ENCODE measurements at places on chromosomes 1 and 21. TPM values are rescaled to one million over a fixed set of nuclear protein-coding genes. Genes with fewer than 3 reads are reported as not detected.

- H3K36me3 ChIP-seq: no peaks in the 10 kb centered on the region
- H3K27me3 ChIP-seq: no peaks in the 10 kb centered on the region
- H3K4me1 ChIP-seq: no peaks in the 10 kb centered on the region
- H3K27ac ChIP-seq: no peak overlapping the region
- DNase-seq: no peak
Observed at GRCh38 chr1:84348759-84349158, 47.3 kb downstream of the SAMD13 start.

Gene OPRD1
- not detected for total RNA-seq

Gene STYXL2
- not detected for total RNA-seq

Gene TMEM125
- not detected for total RNA-seq

Gene PTPRC
- total RNA-seq: 674 TPM

DNA sequence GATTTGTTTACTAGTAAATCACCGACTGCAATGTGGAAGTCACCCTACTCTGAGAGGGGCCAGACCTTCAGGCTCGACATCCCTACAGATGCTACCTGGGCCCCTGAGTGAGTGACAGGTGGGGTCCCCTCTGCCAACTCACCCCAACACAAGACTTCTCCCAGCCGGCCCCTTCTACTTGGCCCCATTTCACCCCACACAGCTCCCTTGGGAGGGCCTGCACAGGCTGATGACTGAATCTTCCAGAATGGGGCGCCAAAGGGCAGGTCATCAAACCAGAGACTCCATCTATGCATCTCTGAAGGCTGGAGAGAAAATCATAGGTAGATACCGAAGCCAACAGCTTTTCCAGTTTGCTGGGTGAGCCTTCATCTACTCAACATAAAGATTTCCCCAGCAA, 9.4 kb upstream of the S100A8 start:
- DNase-seq: no peak
- peaks cover 10% of the 10 kb centered on the region for H3K27me3 ChIP-seq
- H3K4me1 ChIP-seq: no peaks in the 10 kb centered on the region
- no peak overlapping the region for H3K4me3 ChIP-seq
- H3K27ac ChIP-seq: no peak overlapping the region

Gene MPL
- not detected for total RNA-seq

Gene DHDDS
- total RNA-seq: 49.2 TPM

DNA sequence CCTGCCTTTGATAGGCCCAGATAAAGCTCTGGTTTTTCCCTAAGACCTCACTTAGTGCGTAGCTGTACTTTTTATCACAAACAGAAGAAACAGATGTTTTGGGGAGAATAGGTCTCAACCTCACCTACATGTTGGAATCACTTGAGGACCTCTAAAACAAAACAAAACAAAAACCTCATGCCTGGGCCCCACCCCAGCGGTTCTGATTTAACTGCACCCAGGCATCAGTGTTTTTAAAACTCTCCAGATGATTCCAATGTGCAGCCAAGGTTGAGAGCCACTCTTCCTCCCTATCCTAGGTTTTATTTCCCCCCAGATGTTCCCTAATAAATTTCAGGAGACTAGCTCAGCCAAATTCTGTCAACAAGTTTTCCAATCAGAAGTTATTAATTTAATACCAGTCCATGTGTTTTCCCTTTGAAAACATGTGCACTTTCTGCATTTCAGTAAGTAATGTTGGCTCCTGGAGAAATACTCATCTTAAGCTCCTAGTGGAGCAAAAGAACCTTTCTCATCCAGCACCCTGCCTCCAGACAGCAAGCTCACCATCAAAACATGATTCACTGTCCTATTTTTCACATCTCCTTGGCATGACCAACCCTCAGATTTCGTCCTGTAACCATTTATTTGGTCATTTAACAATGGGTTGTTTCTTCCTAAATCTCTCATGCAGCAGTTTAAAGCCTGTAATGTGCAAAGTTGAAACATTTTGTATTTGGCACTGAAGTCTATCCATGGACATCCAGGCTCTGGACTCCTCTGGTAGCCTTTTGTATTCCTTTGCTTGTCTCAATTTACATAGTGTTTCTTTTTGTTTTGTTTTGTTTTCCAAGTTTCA, 27.5 kb downstream of the LRRC8C start:
- peaks cover 83% of the 10 kb centered on the region for H3K4me1 ChIP-seq
- H3K36me3 ChIP-seq: peaks cover 58% of the 10 kb centered on the region
- DNase-seq: no peak
- H3K27me3 ChIP-seq: no peaks in the 10 kb centered on the region

- H3K4me1 ChIP-seq: peaks cover 3% of the 10 kb centered on the region
- no peak overlapping the region for H3K4me3 ChIP-seq
- no peak for DNase-seq
- peaks cover 18% of the 10 kb centered on the region for H3K27me3 ChIP-seq
- no peaks in the 10 kb centered on the region for H3K36me3 ChIP-seq
- H3K27ac ChIP-seq: no peak overlapping the region
Observed at GRCh38 chr1:86429122-86429725, 5.3 kb downstream of the CLCA2 start.

DNA sequence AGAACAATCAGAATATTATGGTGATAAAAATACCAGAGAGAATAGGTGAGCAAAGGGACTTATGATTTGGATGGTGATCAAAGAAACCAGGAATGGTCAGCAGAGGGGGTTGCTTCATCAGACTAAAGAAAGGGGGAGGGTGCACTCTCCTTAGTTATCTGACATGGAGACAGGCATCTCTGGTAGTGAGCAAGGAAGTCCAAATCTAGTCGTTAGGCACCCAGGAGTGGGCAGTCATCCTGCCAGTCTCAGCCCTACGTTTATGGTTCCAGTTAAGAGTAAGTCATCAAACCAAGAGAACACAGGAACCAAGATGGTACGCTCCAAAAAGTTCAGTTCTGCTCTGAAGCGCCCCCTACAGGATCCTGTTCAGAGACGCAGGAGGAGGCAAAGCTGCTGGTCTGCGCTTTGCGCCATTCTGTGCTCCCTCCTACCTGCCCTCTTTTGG, 28.6 kb downstream of the EBNA1BP2 start:
- no peaks in the 10 kb centered on the region for H3K36me3 ChIP-seq
- no peak for DNase-seq
- H3K4me1 ChIP-seq: peaks cover 4% of the 10 kb centered on the region
- peaks cover 64% of the 10 kb centered on the region for H3K27me3 ChIP-seq
- H3K27ac ChIP-seq: no peak overlapping the region

- no peak overlapping the region for H3K4me3 ChIP-seq
- H3K27ac ChIP-seq: no peak overlapping the region
- no peaks in the 10 kb centered on the region for H3K36me3 ChIP-seq
- peaks cover 1% of the 10 kb centered on the region for H3K4me1 ChIP-seq
- no peak for DNase-seq
Observed at GRCh38 chr1:3027611-3028371, 6.5 kb downstream of the ACTRT2 start.

- H3K4me1 ChIP-seq: no peaks in the 10 kb centered on the region
- H3K27me3 ChIP-seq: no peaks in the 10 kb centered on the region
Observed at GRCh38 chr1:80392529-80392928, 1386.0 kb upstream of the ADGRL4 start.

Gene MRPL39
- total RNA-seq: 43.5 TPM

Gene TTC39A
- 0.33 TPM for total RNA-seq

Gene PLEKHN1
- total RNA-seq: 3.3 TPM

Gene RASSF5
- total RNA-seq: 216 TPM

Gene KRTAP13-2
- not detected for total RNA-seq

DNA sequence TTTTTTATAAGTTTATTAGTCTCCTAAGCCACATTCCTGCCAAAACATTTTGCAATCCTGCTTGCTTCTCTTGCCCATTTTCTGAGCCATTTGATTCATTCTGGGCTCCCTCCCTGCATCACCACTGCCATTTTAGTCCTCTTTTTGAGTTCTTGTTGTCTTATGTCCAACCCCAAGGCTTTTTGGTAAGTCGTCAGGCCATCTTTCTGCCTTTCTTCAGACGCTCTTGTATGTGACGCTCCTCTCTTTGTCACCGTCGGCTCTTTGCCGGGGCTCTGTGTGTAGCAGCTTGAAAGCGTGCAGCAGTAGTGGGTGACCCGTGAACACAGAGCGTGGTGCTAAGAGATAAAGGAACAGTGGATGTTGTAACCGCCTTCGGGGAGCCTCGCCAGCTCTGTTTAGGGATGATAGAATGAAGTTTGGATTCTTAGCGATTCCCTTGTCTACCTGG, 14.6 kb downstream of the HUNK start:
- no peak overlapping the region for H3K4me3 ChIP-seq
- no peaks in the 10 kb centered on the region for H3K4me1 ChIP-seq
- H3K27me3 ChIP-seq: no peaks in the 10 kb centered on the region
- no peak overlapping the region for H3K27ac ChIP-seq
- no peaks in the 10 kb centered on the region for H3K36me3 ChIP-seq

Gene SH2D1B
- total RNA-seq: not detected

Gene TCHH
- total RNA-seq: 0.14 TPM

- no peak overlapping the region for H3K4me3 ChIP-seq
- no peaks in the 10 kb centered on the region for H3K36me3 ChIP-seq
- H3K27me3 ChIP-seq: no peaks in the 10 kb centered on the region
- no peak for DNase-seq
- H3K4me1 ChIP-seq: no peaks in the 10 kb centered on the region
Observed at GRCh38 chr1:115229016-115229415, 109.0 kb downstream of the NGF start.

Gene CA6
- 10.1 TPM for total RNA-seq

Gene NBPF4
- total RNA-seq: 0.15 TPM

DNA sequence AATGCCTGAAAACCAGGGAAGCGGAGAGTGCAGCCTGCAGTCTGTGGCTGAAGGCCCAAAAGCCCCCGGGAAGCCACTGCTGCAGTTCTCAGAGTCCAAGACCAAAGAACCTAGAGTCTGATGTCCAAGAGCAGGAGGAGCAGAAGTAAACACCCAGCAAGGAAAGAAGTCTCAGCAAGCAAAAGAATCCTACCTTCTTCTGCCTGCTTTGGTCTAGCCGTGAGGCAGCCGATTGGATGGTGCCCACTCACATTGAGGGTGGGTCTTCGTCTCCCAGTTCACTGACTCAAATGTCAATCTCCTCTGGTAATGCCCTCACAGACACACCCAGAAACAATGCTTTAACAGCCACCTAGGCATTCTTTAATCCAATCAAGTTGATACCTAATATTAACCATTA, 217.5 kb downstream of the PLA2G4A start:
- no peak overlapping the region for H3K4me3 ChIP-seq
- no peaks in the 10 kb centered on the region for H3K27me3 ChIP-seq
- no peaks in the 10 kb centered on the region for H3K4me1 ChIP-seq
- H3K36me3 ChIP-seq: no peaks in the 10 kb centered on the region

- no peak overlapping the region for H3K27ac ChIP-seq
- no peak overlapping the region for H3K4me3 ChIP-seq
- no peak for DNase-seq
- H3K36me3 ChIP-seq: no peaks in the 10 kb centered on the region
- H3K4me1 ChIP-seq: no peaks in the 10 kb centered on the region
Observed at GRCh38 chr1:79599257-79599656, 592.7 kb upstream of the ADGRL4 start.

GRCh38 chr1:246283771-246284410, 223.2 kb downstream of the SMYD3 start:
- no peaks in the 10 kb centered on the region for H3K36me3 ChIP-seq
- H3K4me1 ChIP-seq: no peaks in the 10 kb centered on the region
- DNase-seq: no peak
- H3K4me3 ChIP-seq: no peak overlapping the region
- H3K27me3 ChIP-seq: no peaks in the 10 kb centered on the region

Gene LIN28A
- total RNA-seq: not detected

- DNase-seq: no peak
- H3K27me3 ChIP-seq: peaks cover 17% of the 10 kb centered on the region
- no peak overlapping the region for H3K4me3 ChIP-seq
Observed at GRCh38 chr1:203133970-203134725, 6.6 kb downstream of the ADORA1 start.

DNA sequence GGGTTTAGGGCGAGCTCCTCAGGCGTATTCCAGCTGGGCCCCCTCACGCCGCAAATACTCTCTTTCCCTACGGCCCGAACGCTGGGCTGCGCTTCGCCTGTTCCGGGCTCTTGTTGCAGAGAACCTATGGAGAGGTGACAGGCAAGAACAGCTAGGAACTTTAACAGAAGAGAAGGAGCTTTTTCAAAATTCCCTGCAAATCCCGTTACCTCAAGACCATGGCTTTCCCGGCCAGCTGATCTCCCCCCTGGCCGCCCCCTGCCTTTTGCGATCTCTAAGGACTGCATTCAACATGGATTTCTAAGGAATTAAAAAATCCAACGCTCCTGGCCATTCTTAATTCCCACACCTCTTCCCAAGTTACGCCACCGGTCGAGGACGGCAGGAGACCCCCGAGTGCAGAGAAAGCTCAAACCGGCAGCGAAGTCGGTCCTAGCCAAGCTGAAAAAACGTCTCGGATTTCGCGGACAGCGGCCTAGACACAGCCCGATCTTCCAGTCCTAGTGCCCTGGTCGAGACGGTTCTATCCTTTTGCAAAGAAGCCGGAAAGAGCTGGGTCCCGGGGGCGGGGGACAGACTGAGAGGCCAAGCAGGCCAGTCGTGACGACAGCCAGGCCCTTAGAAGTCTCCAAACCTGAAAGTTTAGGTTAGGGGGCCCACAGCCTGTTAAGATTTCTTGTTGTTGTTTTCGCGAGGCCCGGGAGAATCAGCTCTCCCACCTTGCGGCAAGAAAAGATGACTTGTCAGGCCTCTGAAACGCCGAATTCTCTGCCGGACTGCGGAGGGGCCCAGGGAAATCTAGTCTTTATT, 1.1 kb upstream of the TBX15 start:
- peaks cover 23% of the 10 kb centered on the region for H3K36me3 ChIP-seq
- no peak overlapping the region for H3K4me3 ChIP-seq
- no peak for DNase-seq
- peaks cover 95% of the 10 kb centered on the region for H3K27me3 ChIP-seq

DNA sequence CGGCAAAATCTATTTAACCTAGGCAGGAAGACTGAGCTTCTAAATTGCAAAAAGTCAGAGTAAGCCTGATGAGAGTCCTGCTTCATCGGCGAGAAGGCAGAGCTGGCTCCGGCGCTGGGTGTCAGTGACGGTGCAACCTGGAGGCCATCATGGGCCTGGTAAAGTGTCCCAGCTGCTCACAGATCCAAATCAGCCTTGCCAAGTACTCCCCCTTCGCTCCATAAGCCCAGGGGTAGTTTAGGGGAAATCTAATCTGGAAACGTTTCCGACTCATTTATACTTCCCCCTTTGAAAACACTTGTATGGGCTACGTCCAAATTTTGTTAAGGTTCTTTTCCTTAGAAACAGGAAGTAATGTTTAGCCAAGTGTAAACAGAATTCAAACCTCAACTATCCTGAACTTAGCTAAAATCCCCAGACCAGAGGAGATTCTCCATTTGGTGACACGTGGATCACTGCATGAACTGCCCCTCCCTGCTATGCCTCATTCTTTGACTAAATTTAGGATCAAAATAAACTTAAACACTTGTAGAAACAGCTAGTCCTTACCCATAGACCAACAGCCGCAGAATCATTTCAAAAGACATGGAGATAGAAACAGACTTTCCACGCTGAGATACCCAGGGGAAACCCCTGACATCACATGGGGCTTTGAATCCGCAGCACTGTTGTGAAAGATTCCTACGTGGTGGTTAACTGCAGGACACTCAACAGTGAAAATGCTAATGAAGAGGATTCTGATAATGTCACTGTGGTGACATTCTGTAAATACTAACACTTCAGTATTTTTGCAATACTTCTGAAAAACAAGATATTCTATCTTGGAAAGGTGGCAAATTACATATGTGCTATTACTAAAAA, 172.7 kb downstream of the TGFBR3 start:
- DNase-seq: peak; percentile 67
- peaks cover 20% of the 10 kb centered on the region for H3K36me3 ChIP-seq
- H3K4me3 ChIP-seq: peak overlapping the region; percentile 3
- H3K27me3 ChIP-seq: no peaks in the 10 kb centered on the region

- no peak overlapping the region for H3K27ac ChIP-seq
- no peak for DNase-seq
- H3K27me3 ChIP-seq: peaks cover 28% of the 10 kb centered on the region
- no peaks in the 10 kb centered on the region for H3K4me1 ChIP-seq
- no peaks in the 10 kb centered on the region for H3K36me3 ChIP-seq
Observed at GRCh38 chr1:227242811-227243682, 75.2 kb downstream of the CDC42BPA start.

Gene CNR2
- total RNA-seq: 0.14 TPM
